ENCODE measurements at places on chromosomes 4 and X. TPM values are rescaled to one million over a fixed set of nuclear protein-coding genes. Genes with fewer than 3 reads are reported as not detected.
A peak's percentile ranks its signal among the peaks of the same experiment; 100 is the strongest.

- DNase-seq: no peak
These were observed 839.4 kb upstream of the LCORL start for GRCh38 chr4:18860836-18861530.

PLAC8 gene
- 2.2 TPM for polyA plus RNA-seq

MAGED4 gene
- polyA plus RNA-seq: 45.3 TPM

DNA sequence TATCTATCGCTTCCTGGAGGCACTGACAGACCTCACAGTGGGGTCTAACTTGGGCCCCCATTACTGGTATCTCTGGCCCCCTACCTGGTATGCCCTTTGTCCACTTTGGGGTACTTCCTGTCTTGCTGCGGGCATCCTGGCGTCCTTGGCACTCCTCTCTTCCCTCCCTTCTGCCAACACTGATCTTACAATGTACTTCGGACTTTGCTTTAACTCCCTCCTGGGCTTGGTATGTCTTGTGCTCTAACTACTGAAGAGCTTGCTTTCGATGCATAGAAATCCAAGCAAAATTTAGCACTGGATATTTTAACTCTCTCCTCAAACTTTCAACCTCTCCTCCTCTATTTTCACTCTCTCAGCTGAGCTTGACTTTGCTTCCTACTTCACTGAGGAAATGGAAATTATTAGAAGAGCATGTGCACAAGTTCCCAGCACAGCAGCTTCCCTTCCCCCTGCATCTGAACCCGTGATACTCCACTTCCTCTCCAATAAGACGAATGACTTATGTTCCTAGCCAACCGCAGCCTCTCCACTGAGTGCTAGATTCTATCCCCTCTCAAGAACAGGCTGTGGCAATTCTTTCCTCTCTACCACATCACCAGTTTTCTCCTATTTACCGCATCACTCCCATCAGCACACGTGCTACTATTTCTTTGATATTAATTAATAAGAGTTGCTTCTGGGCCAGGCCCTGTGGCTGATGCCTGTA lies 52.9 kb downstream of the SUPT20HL2 start:
- DNase-seq: no peak

GRCh38 chrX:111444881-111445280 lies 32.9 kb upstream of the DCX start:
- DNase-seq: no peak

DNA sequence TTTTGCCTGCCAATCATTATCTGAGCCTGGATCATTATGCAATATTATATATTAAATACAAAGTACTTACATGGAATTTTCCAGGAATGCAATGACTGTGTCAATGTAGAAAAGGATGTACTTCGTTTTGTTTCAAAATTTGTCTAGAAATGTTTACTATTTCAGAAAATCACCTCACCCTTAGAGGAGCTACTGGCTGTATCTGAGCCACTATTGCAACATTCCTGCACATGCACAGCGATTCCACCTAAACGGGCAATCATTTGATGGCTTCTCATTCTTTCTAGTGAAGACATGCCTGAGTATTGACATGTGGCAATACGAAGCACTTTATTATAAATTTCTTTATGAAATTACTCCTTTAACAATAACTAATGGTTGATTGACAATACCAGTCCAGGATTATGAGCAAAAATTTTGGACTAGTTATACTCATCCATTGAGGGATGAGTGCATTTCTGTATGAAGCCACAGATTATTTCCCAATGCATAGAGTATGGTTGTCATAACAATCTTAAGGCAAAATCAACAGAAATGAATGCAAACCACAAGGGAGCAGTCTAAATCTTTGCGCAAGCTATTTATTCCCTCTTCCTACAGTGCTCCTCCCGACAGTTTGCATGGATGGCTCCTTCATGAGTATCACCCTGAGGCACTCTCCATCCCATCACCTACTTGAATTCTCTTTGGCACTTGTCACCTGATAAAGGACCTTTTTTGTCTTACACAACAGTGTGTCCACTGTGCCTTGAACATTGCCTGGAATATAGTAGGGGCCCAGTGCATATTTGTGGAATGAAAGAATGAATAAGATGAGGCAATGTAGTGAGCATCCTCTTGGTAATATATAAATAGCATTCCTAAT lies 35.8 kb upstream of the MMAA start:
- no peak for DNase-seq

SAP30 gene
- polyA plus RNA-seq: 15.8 TPM

GRCh38 chr4:33302321-33302720 lies 2582.2 kb downstream of the PCDH7 start:
- no peak for DNase-seq

DNA sequence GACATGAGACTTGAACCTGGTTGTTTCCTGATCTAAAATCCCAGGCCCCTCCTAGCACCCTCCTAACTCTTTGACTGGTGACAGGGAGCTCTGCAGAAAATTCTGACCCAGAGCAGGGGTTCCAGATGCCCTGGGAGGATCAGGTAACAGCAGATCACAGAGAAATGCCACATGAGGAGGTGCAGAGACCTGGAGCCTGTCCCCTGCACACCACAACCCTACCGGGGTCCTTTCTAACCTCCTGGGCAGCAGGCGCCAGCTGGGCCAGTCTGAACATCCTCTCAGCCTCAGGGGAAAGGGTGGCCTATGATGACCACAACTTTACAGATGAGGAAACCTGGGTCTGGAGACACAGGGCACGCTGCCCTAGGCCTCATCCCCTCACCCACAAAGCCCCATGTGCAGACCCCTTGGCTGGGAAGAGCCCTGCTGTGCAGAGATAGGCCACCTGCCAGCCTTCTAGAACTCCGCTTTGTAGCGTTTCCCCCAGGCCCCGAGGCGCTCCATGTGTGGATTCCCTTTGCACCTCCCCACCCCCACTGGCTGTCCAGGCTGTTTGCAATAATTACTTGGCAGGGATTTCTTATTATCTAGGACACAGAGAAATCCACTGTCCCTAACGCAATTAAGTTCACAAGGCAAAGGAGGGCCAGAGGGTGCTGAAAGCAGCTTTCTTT lies 36.5 kb downstream of the WDR1 start:
- DNase-seq: no peak

- DNase-seq: no peak
These were observed 4.7 kb downstream of the MTM1 start for GRCh38 chrX:150573106-150573505.

DNA sequence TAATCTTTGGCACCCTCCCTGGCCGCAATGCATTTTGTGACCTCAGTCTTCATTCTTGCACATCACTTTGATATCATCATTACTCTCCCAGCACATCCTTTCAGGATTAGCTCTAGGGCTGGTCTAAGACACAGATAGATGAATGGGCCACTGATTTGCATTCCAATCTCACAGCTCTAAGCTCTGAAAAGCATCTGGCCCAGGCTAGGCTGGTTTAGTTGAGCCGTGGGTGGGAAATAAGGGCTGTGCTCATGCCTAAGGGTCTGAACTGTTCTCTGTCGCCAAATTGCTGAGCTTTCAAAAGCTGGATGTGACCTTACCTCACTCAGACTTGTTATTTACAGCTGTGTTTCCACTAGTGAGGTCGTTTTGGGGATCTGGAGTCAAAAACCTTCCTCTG lies 30.0 kb upstream of the SLC9A7 start:
- DNase-seq: no peak

- peak; percentile 32 for DNase-seq
These were observed 71.6 kb downstream of the MCUB start for GRCh38 chr4:109631532-109632108.

GRCh38 chr4:157994863-157995262 lies 178.0 kb downstream of the GASK1B start:
- no peak for DNase-seq

HTN3 gene
- polyA plus RNA-seq: not detected

PCDH19 gene
- 2.8 TPM for polyA plus RNA-seq

CLIC2 gene
- polyA plus RNA-seq: 4.0 TPM

GRCh38 chrX:47214435-47215077 lies 3.9 kb upstream of the CDK16 start:
- DNase-seq: no peak

CFAP47 gene
- 0.76 TPM for polyA plus RNA-seq

GRCh38 chr4:3775576-3775975 lies 9.4 kb downstream of the ADRA2C start:
- DNase-seq: no peak

DNA sequence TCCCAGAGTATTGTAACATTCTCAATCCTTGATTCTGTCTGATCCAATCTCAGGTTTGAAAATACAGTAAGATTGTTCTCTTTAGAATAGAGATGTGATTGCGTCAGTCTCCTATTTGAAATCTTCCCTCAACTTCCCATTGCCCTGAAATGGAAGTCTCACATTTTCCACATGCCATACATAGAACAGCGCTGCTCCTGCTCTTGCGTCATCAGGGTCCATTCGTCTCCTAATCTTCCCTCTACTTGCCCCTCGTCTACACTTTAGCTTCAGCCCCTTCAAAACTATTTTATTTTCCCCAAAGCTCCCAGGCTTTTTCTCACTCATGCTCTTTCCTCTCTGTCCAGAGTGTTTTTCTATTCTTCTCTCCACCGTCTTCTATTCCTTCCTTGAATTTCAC lies 301.7 kb upstream of the MAGEB2 start:
- no peak for DNase-seq

GRCh38 chr4:185993328-185993973 lies 75.5 kb upstream of the TLR3 start:
- no peak for DNase-seq

DNA sequence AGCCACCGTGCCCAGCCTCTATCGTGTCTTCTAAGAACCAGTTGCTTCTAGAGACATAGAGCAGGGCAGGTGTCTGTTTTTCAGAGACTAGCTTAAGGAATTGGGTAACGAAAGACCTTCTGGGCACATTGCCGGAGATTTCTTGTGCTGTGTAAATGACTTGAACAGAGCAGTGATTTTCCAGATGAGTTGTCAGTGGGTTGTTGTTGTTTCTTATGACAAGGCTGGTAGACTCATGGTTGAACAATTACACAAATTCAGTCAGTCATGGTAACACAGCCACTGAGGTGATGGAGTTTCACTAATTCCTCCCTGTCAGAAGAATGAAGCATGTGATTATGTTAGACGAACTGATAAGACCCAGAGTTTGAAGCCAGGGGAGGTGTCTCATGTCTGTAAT lies 20.5 kb upstream of the DDX3X start:
- no peak for DNase-seq

CAPN6 gene
- 17.9 TPM for polyA plus RNA-seq

DNA sequence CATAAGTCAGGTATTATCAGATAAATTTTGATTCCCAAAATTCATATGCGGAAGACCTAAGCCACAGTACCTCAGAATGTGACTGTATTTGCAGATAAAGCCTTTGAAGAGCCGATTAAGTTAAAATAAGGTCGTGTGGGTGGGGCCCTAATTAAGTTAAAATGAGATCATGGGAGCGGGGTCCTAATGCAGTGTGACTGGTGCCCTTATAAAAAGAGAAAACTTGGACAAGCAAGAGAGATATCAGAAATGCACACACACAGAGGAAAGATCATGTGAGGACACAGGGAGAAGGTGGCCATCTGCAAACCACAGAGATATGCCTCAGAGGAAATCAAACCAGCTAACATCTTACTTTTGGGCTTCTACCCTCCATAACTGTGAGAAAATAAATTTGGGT lies 236.1 kb downstream of the FBXO8 start:
- DNase-seq: no peak

HEPH gene
- 54.3 TPM for polyA plus RNA-seq

RBM46 gene
- polyA plus RNA-seq: not detected

GRCh38 chr4:95478679-95479078 lies 70.1 kb downstream of the UNC5C start:
- DNase-seq: no peak

DNA sequence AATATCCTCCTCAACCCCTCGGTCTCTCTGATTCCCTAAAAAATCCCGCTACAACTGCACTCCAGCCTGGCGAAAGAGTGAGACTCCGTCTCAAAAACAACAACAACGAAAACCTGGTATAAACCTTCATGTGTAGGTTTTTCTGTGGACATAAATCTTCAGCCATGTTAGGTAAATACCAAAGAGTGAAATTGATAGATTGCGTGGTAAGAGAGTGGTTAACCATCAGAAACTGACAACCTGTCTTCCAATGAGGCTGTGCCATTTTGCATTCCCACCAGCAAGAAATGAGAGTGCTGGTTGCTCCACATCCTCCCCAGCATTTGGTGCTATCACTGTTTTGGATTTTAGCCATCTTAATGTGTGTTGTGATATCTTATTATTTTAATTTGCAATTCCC lies 10.9 kb downstream of the TBC1D19 start:
- DNase-seq: no peak

DNA sequence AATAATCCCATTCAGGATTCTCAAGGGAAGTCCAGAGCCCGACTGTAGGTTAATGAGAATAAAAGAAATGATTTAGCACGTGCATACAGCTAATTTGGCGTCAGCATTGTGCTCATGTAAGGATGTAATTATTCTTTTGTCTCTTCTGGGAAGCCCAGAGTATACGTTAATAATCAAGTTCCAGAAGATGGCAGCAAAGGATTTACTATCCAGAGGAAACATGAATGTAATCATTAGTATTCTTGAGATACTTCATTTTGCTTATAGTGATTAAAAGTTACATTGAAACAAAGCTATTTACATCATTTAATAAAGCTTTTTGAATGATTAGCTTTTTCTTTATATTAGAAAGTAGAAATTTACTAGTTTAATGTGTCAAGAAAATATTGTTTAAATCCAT lies 27.1 kb upstream of the MAP9 start:
- peak; percentile 23 for DNase-seq

DNA sequence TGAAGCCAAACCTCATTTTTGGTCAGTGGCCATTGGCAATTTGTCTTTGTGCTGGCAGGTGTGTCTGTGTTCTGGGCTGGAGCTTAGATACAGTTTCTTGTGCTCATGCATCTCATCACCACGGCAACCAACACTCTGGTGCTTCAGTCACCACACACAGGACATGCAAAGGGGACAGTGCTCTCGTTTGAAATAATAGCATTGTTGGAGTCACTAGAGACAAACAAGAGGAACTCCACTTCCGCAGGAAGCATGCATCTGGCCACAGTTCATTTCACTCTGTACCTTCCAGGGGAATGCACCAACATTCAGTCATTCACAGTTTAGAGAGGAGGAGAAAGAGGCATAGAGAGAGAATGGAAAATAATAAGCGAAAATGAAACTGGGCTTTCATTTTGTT lies 267.4 kb downstream of the ANK2 start:
- no peak for DNase-seq

IL21 gene
- not detected for polyA plus RNA-seq

DNA sequence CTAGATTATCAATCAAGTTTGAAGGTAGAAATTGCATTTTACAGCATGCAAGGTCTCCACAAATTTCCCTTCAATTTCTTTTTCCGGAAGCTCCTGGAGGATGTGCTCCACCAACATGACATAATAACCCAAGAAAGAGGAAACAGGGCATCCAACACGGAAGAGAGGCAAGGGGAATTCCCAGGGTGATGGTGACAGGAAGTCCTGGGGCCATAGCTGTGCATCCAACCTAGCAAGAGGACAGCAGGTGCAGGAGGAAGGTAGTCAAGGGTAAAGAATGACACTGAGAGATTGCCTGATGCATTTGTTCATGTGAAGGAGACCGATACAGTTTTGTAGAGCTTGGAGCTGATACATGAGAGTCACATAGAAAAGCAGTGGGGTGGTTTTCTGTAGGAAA lies 115.7 kb upstream of the LSM6 start:
- DNase-seq: no peak

CT45A1 gene
- polyA plus RNA-seq: not detected

AWAT2 gene
- not detected for polyA plus RNA-seq

NR3C2 gene
- 15.8 TPM for polyA plus RNA-seq

GRCh38 chr4:498328-498904 lies 540 bp downstream of the ZNF721 start:
- DNase-seq: no peak

- DNase-seq: no peak
These were observed 100.3 kb downstream of the SLC34A2 start for GRCh38 chr4:25755911-25756310.
